ENCODE measurements at places on chromosomes 6 and 20. TPM values are rescaled to one million over a fixed set of nuclear protein-coding genes. Genes with fewer than 3 reads are reported as not detected.

The KCNG1 gene
- 2.2 TPM for total RNA-seq

The TOX2 gene
- total RNA-seq: 2.4 TPM

The RIPPLY2 gene
- not detected for total RNA-seq

The HUS1B gene
- total RNA-seq: 1.6 TPM

The NKAPL gene
- not detected for total RNA-seq

The C6orf132 gene
- total RNA-seq: 0.23 TPM

The SLC35F1 gene
- total RNA-seq: not detected

The TGIF2 gene
- total RNA-seq: 50.6 TPM

The GSTA2 gene
- not detected for total RNA-seq

The MCCD1 gene
- not detected for total RNA-seq

The WFDC5 gene
- total RNA-seq: not detected

The BTNL2 gene
- total RNA-seq: not detected

The RIMS1 gene
- not detected for total RNA-seq

All from activated T-helper 2 cell treated with anti-CD3 and anti-CD28 coated beads, Interferon-gamma antibody, Interleukin-2, Interleukin-4, amounts not matched to agents 10 μg/mL and 5 μg/mL and 100 μg/mL, durations not matched to agents 14 hours and 24 hours and 36 hours (primary cell).